ENCODE measurements at places on chromosomes 13 and 19. TPM values are rescaled to one million over a fixed set of nuclear protein-coding genes. Genes with fewer than 3 reads are reported as not detected.

GRCh38 chr13:62357887-62358645 lies 942.4 kb upstream of the PCDH20 start:
- no peaks in the 10 kb centered on the region for H3K4me1 ChIP-seq
- no peaks in the 10 kb centered on the region for H3K36me3 ChIP-seq
- no peak overlapping the region for H3K4me3 ChIP-seq
- H3K27ac ChIP-seq, result no peak overlapping the region

DNA sequence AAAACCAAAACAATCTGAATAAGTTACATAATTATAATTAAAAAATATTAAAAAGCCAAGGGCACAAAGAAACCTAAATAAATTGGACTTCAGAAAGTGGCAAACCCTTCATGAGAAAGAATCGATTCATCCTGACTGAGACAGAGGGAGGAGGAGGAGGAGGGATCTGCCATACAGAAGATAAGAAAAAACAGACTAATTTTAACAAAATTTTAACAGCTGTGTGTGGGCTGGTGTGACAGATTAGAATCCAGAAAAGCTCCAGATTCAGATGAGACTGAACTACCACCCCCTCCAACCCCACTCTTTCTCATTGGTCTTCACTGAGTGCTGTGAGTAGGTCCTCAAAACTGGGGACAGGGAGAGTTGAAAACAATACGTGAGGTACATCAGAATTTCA lies 111.5 kb upstream of the HTR2A start:
- no peaks in the 10 kb centered on the region for H3K4me1 ChIP-seq
- no peak overlapping the region for H3K27ac ChIP-seq
- no peaks in the 10 kb centered on the region for H3K36me3 ChIP-seq

GRCh38 chr19:49151267-49152118 lies 3.7 kb downstream of the HRC start:
- peaks cover 7% of the 10 kb centered on the region for H3K4me1 ChIP-seq
- peak overlapping the region; percentile 68 for H3K27ac ChIP-seq
- DNase-seq, result peak; percentile 96
- H3K27me3 ChIP-seq, result no peaks in the 10 kb centered on the region

DNA sequence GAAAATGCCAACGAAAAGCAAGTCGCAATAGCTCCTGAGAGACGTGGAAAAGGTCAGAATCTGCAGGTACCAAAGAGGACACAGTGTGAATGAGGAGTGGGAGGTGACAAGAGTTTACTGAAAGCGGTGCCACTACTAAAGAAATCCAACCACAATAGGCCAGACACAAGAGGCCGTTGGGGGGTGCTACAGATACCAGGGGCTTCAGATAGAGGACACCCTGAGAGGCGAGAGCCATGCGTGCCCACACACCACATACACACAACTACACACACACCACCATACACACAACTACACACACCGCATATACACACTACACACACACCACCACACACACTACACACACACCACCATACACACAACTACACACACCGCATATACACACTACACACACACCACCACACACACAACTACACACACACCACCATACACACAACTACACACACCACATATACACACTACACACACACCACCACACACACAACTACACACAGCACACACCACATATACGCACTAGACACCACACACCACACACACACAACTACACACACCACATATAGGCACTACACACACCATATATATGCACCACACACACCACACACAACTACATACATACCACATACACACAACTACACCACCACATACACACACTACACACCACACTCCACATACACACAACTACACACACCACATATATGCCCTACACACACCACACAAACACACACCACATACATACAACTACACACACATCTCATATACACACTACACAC lies 28.5 kb downstream of the CRYL1 start:
- H3K27ac ChIP-seq, result no peak overlapping the region
- H3K4me1 ChIP-seq, result no peaks in the 10 kb centered on the region
- no peak for DNase-seq
- H3K4me3 ChIP-seq, result no peak overlapping the region
- no peaks in the 10 kb centered on the region for H3K36me3 ChIP-seq

DNA sequence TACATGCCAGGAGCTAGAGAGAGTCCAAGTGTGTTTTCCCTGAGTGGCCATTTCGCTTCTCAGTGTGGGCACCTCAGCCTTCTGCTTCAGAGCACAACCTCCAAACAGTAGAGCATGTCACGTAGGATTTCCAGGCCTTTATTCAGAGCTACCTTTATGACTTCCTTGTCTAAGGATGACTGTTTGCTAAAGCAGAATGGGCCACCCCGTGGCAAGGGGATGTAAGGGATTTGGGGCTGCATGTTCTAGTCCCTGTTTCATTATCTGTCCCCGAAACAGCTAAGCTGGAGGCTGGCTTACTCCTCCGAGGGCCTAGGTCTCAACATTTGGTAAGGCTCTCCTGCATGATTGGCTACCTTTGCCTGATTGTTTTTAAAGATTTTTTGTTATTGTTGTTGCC lies 6.0 kb downstream of the RNASEH2B start:
- no peak for DNase-seq
- no peaks in the 10 kb centered on the region for H3K36me3 ChIP-seq
- H3K4me1 ChIP-seq, result no peaks in the 10 kb centered on the region
- H3K27me3 ChIP-seq, result no peaks in the 10 kb centered on the region
- H3K4me3 ChIP-seq, result no peak overlapping the region

DNA sequence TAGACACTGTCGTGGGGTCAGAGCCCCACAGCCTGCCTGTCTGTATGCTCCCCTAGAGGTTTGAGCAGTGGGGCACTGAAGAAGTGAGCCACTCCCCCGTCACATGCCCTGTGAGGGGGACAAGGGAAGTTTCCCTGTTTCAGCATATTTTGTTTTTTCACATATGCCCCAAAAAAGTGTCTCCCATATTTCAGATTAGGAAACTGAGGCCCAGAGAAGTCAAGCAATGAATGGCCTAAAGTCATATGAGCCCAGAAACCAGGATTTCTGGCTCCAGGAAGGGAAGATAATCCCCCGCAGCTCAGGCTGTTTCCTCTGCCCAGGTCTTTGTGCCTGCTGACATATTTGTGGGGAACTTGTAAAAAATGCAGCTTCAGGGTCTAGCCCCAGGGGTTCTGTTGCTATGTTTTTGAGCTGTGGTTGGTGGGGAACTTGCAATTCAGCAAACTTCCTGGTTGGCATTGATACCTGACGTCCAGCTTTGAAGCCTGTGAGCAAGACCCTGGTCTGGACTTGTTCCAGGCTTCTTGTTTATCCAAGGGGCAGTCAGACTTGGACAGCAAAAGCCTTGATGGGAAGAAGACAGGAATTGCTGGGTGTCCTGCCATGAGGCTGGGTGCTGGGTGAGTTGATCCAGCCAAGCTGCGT lies 9.5 kb downstream of the RASL11A start:
- DNase-seq, result no peak
- H3K27ac ChIP-seq, result no peak overlapping the region
- no peak overlapping the region for H3K4me3 ChIP-seq
- H3K4me1 ChIP-seq, result no peaks in the 10 kb centered on the region
- H3K27me3 ChIP-seq, result no peaks in the 10 kb centered on the region

- peak overlapping the region; percentile 73 for H3K4me3 ChIP-seq
- H3K27me3 ChIP-seq, result no peaks in the 10 kb centered on the region
- H3K4me1 ChIP-seq, result peaks cover 7% of the 10 kb centered on the region
- no peaks in the 10 kb centered on the region for H3K36me3 ChIP-seq
- peak overlapping the region; percentile 65 for H3K27ac ChIP-seq
- no peak for DNase-seq
Measured at GRCh38 chr19:19202707-19203011, 555 bp downstream of the NR2C2AP start.

- peaks cover 28% of the 10 kb centered on the region for H3K4me1 ChIP-seq
- DNase-seq, result no peak
- no peak overlapping the region for H3K4me3 ChIP-seq
- no peaks in the 10 kb centered on the region for H3K27me3 ChIP-seq
- peaks cover 2% of the 10 kb centered on the region for H3K36me3 ChIP-seq
Measured at GRCh38 chr19:5050067-5050656, 81.2 kb downstream of the KDM4B start.

DNA sequence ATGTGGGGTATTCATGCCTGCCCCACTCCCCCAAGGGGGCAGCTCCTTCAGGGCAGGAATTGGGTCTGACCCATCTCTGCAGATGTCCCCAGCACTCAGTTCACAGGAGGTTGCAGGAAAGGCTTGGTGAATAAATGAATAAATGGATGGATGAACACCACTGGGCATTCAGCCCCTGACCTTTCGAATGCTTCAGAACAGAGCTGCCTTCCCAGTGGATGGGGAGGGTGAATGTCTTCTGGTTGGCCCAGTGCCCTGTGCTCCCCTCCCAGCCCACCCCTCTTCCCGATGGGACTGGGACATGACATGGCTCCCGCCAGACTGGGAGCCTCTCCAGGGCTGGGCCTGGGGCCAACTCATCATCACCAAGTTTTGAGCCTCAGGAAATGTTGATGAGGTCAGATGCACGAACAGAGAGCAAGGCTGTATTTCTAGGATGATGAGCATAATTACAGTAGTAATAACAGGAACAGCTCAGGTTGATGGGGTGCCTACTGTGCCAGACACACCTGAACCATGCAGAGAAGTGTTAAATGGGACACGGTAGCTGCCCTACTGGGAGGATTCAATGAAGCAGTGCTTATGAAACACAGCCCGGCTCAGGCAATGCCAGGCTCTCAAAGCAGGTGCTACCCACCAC lies 25.7 kb downstream of the VRK3 start:
- H3K27ac ChIP-seq, result no peak overlapping the region
- H3K27me3 ChIP-seq, result no peaks in the 10 kb centered on the region
- no peak for DNase-seq
- no peak overlapping the region for H3K4me3 ChIP-seq
- H3K4me1 ChIP-seq, result no peaks in the 10 kb centered on the region

GRCh38 chr13:63209330-63210017 lies 1793.8 kb upstream of the PCDH20 start:
- no peaks in the 10 kb centered on the region for H3K27me3 ChIP-seq
- no peaks in the 10 kb centered on the region for H3K4me1 ChIP-seq
- no peak overlapping the region for H3K27ac ChIP-seq
- H3K4me3 ChIP-seq, result no peak overlapping the region
- no peak for DNase-seq

The ZNF844 gene
- total RNA-seq, result 6.3 TPM

The SHD gene
- not detected for total RNA-seq

The ZNF709 gene
- 2.2 TPM for total RNA-seq
